ENCODE measurements at places on chromosomes 7 and 10. TPM values are rescaled to one million over a fixed set of nuclear protein-coding genes. Genes with fewer than 3 reads are reported as not detected.

HHEX gene
- 0.38 TPM for total RNA-seq

ASZ1 gene
- total RNA-seq, result not detected

CYP26C1 gene
- not detected for total RNA-seq

CH25H gene
- 0.21 TPM for total RNA-seq

ACTL6B gene
- total RNA-seq, result not detected

STRIP2 gene
- total RNA-seq, result 7.9 TPM

PRTFDC1 gene
- 3.6 TPM for total RNA-seq

STK32C gene
- 15.3 TPM for total RNA-seq

HOXA9 gene
- not detected for total RNA-seq

GHRHR gene
- not detected for total RNA-seq

CDNF gene
- 1.6 TPM for total RNA-seq

SHTN1 gene
- total RNA-seq, result 0.08 TPM

PTPN20 gene
- 2.6 TPM for total RNA-seq

IMMP2L gene
- 18.5 TPM for total RNA-seq

ZNF853 gene
- 2.2 TPM for total RNA-seq

GNAT3 gene
- not detected for total RNA-seq

ADIRF gene
- not detected for total RNA-seq

FBXL13 gene
- 0.82 TPM for total RNA-seq

CYP2C8 gene
- 0.12 TPM for total RNA-seq

PNLIPRP2 gene
- total RNA-seq, result not detected

ZNF736 gene
- 24.6 TPM for total RNA-seq

HOXA10 gene
- total RNA-seq, result not detected

SHH gene
- total RNA-seq, result not detected
